ENCODE measurements at places on chromosomes 4 and X.
A peak's percentile ranks its signal among the peaks of the same experiment; 100 is the strongest.

GRCh38 chr4:31054295-31054694 is 334.1 kb downstream of the PCDH7 start:
- no peak for DNase-seq

GRCh38 chr4:30838331-30838730 is 118.2 kb downstream of the PCDH7 start:
- no peak for DNase-seq

DNA sequence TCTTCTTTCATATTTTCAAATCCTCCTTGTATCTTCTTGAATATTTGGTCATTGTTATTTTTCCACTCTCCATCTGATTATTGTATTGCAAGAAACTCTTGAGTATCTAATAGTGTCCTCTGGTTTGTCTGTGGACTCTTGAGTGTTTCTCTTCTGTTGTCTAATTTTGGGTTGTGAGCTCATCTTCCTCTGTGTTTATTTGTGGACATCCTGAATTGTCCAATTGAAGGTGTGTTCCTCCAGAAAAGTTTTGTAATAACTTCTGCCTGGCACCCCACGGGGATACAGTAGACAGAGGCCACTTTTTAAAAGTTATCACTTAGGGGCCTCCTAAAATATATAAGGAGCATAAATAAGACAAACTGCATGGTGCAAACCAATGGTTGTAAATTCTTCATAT is 3.1 kb upstream of the CC2D2A start:
- no peak for DNase-seq

DNA sequence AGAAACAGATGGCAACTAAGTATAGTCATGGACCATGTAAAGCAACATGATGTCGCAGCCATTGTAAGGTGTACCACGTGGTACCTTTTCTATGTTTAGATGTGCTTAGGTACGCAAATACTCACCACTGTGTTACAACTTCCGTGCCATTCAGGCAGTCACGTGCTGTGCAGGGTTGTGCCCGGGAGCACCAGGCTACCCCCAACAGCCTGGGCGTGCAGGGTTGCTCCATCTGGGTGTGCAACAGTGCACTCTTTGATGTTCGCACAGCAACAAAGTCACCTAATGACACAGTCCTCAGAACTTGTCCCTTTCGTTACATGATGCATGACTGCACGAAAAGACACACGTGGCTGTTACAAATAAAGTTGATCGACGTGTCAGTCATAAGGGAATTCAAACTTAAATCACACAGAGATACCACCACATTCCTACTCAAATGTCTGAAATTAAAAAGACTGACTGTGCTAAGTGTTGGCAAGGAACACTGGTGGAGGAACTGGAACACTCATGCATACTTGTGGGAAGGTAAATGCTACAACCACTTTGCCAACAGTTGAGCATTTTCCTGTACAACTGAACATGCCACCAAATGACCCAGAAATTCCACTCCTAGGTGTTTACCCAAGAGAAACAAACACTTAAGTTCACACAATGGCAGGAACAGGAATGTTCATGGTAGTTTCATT is 24.3 kb downstream of the CPLX1 start:
- DNase-seq = no peak

DNA sequence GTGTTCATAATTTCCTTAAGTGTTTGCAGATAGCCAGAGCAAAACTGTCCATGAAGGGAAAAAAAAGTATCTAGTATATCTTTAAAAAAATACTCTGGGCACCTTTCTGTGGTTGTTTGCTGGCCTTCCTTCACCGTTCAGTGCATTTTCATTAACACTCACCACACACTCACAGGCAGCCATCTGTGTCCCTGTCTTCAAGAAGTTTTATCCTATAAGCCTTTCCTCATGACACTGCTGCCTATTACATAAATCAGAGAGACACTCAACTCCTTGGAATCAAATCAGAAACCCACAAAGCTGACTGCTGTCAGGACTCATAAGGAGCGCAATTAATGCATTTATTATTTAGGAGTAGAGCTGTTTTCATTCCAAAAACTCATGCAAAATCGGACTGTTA is 1720.2 kb downstream of the PCDH7 start:
- DNase-seq = no peak

DNA sequence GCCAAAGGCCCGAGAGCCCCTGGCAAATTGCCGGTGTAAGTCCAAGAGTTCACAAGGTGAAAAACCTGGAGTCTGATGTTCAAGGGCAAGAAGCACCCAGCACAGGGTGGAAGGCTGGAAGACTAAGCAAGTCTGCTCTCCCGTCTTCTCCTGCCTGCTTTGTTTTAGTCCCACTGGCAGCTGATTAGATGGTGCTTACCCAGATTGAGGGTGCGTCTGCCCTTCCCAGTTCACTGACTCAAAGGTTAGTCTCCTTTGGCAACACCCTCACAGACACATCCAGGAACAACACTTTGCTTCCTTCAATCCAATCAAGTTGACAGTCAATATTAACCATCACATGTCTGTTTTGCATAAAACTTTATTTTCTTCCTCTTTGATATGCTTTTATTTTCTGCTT is 157.4 kb downstream of the HS3ST1 start:
- DNase-seq = no peak

GRCh38 chr4:128371876-128372275 is 84.3 kb upstream of the PGRMC2 start:
- no peak for DNase-seq

DNA sequence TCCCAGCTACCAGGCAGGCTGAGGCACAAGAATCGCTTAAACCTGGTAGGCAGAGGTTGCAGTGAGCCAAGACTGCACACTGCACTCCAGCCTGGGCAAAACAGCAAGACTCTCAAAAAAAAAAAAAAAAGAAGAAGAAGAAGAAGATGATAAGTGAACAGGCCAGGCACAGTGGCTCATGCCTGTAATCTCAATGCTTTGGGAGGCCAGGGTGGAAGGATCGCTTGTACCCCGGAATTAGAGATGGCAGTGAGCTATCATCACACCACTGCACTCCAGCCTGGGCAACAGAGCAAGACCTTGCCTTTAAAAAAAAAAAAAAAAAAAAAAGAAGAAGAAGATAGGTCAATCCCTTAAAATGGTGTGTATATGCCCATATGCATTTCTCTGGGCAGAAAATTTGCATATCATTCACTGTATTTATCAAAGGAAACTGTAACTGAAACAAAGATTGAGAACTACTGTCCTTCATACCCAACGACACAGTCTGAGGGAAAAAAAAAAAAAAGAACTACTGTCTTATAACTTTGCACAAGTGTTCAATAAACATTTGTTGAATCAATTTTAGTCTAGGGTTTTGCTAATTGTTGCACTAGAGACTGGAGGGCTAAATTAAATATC is 2.3 kb downstream of the RFC1 start:
- DNase-seq = peak; percentile 56

DNA sequence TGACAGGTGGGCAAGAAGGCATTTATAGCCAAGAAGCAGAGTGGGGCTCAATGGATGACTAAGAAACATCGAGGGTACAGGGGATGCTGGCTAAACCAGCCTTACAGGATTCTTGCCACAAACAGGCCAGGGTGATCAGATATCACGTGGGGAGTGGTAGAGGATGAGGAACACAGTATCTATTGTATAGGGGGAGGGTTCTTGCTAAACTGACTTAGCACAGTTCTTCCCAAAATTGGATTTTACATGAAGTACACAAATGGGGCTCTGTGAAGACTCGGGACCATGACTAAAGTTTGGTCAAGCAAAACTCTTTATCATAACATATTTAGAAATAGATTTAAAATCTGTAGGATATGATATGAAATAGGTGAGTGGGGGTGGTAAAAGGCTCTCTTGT is 144.0 kb upstream of the ATOH1 start:
- DNase-seq = no peak

GRCh38 chr4:183541010-183541751 is 36.3 kb downstream of the ING2 start:
- no peak for DNase-seq

- peak; percentile 43 for DNase-seq
These were observed 299.9 kb downstream of the UNC5C start for GRCh38 chr4:95248720-95249425.

- DNase-seq = no peak
These were observed 15.3 kb downstream of the CTAG1B start for GRCh38 chrX:154603438-154604430.

- no peak for DNase-seq
These were observed 295.4 kb downstream of the BCOR start for GRCh38 chrX:39802354-39802753.

- DNase-seq = peak; percentile 70
These were observed 25.6 kb downstream of the ATP10D start for GRCh38 chr4:47510506-47511143.

Data from inflammatory macrophage treated with lipopolysaccharide for 4 hours (primary cell).